Stimulated activated CD4-positive, alpha-beta T cell treated with anti-CD3 and anti-CD28 coated beads, TNF-alpha, amount 100 ng/mL, for 1 hour (primary cell): ENCODE measurements at places on chromosomes 2 and 18.

DNA sequence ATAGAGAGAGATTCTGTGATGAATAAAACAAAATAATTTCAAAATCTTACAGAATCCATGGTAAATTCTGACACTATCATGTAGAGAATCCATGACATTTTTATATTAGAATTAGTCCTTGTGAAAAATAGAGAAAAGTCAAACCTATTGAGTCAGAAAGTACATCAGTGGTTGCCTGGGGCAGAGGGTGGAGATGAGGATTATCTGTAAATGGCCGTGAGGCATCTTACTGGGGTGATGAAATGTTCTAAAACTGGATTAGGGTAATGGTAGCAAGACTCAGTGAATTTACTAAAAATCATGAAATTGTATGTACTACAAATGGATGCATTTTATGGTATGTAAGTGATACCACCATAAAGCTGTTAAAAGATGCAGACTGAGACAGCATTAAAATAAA is 323.1 kb downstream of the SLC8A1 start:
- no peak for DNase-seq

- DNase-seq: no peak
Measured at GRCh38 chr2:152581360-152581759, 135.9 kb downstream of the PRPF40A start.

DNA sequence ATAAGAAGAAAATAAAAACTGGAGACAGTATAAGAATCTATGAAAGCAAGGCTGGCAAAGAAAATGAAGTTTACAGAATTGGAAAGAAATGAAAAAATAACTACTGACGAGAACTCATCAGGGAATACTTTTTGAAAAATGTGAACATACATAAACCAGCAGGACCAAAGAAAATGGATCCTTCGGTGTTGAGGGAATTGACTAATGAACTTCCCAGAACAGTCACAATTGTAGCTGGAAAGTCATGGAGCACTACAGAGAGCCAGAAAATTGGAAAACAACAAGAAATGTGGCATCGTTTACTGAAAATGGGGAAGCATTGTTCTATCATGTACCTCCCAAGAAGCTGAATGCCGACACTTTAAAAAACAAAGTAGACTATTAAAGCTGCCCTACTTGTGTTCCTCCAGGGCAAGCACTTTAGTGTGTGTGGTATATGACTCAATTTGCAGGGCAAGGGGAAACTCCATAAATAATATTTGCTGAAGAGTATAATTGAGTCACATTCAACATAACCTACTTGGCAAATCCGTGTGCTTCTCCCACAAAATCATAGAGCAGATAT is 1221.6 kb upstream of the NRXN1 start:
- DNase-seq: no peak

DNA sequence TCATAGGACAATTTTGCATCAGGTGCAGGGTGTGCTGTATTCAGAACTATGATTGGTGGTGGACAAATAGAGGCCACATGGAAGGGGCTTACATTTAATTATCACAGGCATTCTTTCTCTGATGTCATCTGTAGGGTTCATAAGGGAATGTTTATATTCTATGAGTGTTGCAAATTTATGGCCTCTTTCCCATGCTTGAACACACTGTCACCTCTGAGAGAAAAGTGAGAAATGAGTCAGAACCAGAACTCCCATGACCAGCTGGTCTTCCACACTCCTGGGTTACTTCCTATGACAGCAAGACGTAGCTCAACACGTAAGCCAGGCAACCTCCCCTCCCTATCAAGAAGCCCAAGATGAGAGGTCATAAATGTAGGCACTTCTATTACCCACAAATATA is 310.8 kb downstream of the PIEZO2 start:
- DNase-seq: no peak

DNA sequence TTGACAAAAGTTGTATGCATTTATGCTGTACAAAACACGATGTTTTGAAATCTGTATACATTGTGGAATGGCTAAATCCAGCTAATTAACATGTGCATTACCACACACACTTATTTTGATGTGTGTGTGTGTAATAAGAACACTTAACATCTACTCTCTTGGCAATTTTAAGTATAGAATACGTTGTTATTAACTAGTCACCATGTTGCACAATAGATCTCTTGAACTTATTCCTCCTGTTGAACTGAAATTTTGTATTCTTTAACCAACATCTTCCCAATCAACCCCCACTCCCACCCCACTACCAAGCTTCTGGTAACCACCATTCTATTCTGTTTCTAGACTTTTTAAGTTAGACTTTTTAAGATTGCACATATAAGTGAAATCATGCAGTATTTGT is 16.3 kb upstream of the SP3 start:
- DNase-seq: no peak

- DNase-seq: no peak
Measured at GRCh38 chr2:46008091-46008870, 288.9 kb upstream of the EPAS1 start.

DNA sequence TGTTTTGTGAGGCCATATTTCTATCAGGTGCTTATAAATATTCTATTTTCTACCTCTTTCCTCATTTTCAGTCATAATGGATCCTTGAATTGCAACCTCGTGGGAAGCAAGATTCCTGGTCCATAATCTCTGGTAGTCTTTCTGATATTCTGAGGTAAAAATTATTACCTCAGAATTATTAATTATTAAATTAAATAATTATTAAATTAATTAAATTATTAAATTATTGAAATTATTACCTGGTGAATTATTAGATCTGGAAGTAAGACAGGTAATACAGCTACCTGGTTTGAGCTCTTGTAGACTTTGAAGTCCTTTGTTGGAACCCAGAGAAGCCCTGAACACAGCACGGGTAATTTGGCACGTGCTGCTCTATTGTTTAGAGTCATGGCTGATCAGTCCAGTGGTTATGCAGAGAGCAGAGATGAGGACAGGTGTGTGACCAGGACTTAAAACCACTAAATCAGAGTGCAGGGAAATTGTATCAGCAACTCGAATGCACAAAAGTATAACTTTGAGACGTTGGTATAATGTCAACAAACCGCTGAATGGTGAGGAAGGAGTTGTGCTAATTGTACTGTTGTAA is 46.8 kb upstream of the PTPRM start:
- no peak for DNase-seq

GRCh38 chr2:114661971-114662939 is 219.8 kb downstream of the DPP10 start:
- DNase-seq: no peak

DNA sequence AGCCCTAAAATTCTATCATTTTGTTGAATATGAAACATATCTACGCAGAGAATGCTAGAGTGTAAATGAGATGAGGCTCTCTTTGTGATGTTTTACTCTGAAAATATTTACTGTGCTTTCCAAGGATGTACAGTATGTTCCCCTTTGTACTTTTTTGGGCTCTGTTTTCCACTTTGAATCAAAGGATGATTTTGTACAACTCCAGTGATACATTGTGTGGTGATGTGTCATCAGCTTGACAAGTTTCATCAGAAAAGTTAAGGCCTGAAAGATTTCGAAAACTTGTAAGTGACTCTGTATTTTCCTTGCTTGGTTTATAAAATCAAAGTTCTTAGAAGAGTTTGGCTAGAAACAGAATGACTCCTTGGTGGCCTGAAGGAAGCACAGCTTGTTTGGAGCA is 206.3 kb downstream of the LTBP1 start:
- DNase-seq: no peak

DNA sequence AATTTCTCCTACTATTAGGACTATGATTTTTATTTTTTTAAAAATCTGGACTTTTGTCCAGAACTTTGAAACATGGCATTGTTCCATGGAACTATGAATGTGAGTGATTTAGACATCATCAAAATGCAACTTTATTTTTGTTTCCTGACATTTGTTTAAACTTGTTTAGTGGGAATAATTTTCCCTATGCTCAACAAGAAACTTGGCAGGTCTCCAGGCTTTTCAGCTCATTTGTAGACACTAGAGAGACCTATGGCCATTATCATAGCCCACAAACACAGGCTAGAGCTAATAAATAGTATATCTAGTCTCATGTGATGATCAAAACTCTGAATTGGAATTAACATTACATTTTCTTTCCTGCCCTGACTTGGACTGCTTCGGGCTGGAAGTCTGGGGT is 145.1 kb upstream of the CELF4 start:
- DNase-seq: no peak

GRCh38 chr2:88236666-88237065 is 66.5 kb downstream of the THNSL2 start:
- no peak for DNase-seq

- no peak for DNase-seq
Measured at GRCh38 chr2:101360232-101360631, 27.1 kb downstream of the CREG2 start.

DNA sequence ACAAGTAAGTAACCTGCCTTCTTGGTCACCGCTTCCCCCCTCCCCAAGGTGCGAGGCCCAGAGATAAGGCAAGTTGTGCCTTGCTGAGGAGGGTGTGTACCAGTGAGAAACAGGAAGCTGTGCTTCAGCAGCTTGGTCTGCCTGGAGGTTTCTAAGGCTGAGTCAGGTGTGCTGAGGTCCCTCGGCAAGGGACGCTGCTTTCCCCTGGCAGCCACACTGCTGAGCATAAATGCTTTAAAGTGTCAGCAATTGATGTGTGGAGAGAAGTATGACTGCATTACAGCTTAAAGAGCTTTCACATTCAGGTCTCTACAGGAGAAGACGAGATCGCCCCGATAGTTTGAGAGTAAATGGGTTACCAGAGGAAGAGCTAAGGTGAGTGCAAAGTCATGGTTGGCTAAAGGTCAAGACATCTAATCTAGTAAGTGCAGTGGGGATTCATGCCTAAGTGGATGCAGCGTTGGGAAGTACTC is 86.9 kb downstream of the LIMS1 start:
- peak; percentile 62 for DNase-seq

GRCh38 chr2:694906-695510 is 17.8 kb upstream of the TMEM18 start:
- DNase-seq: no peak

DNA sequence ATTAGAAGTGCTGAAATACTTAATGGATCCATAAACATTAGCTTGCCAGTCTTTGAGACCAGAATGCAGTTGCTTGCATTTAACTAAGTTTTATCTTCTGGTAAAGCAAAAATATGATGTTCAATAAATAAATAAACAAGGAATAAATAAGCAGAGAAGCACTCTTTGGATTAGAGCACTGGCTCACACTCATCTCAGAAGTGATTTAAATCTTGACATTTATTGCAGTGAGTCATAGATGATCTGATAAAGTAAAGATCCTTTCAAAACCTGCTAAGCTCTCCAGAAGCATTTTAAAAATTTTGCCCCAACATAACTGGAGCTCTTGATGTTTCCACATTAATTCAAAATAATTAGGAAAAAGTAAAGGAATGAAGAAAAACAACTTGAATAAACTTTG is 66.8 kb downstream of the KYNU start:
- no peak for DNase-seq

DNA sequence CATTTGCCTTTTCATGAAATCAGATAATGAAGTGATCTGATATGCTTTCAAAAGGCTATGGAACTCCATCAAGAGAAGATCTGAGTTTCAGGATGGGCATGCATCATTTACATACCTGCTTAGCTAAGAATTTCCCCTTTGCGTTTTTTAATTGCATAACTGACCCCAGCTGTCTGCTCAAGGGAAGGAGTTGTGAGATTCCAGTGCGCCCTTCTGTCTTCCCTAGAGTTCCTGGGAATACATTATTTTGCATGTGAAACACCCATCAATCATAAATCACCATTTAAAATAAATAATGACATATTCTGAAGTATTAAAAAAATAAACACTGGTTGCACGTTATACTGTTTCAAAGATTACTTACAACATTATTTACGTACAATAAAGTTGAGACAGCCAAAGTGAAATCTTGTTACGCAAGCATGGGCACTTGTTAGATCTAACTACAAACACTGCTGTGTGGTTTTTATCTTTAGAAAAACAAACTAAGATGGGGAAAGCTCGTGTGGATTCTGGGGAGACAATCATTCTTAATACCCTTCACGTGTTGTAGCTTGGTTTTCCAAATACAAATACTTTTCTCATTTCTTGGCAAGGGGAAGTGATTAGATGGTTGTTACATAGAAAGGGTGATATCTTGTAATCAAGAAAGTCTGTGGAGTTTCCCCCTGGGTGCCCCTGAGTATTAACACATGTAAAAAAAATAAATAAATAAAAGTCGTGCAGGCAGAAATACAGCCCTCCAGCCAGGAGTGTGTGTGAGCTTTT is 125.7 kb upstream of the LMAN1 start:
- DNase-seq: no peak

GRCh38 chr2:74249406-74250122 is 51.1 kb downstream of the MTHFD2 start:
- DNase-seq: no peak

GRCh38 chr2:239349453-239350135 is 51.2 kb downstream of the HDAC4 start:
- no peak for DNase-seq

GRCh38 chr2:175228179-175228578 is 46.7 kb upstream of the ATP5MC3 start:
- no peak for DNase-seq

DNA sequence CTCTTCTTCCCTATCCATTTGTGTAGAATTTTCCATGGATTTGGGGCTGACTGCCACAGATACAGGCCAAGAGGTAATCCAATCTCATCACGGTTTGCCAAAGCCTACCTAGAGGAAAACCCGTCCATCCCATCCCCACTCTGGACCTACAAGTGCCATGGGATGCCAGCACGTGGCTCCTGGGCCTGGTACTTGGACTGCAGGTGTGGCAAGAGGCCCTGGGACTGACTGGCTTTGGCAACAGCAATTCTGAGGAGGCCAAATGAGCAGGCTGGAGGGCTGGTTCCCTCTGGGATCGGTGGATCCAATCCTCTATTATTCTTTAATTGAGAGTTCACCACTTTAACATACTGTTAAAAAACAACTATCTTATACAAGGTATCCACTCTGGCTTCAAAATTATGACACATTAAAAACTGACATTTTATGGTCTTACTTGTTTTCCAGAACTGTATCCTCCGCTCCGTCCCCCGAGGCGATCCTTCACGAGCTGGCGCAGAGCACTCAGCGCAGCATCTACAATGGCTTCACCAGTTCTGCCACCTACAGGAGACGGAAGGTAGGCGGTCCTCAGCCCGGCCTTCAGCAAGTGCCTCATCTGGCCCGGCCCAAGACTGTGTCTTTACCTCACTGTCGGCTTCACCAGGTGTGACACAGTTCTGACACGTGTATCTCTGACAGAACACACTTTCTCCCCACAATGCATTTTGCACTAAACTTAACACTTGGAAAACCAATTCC is 19.8 kb downstream of the PDIA6 start:
- no peak for DNase-seq

GRCh38 chr2:141455211-141455826 is 675.5 kb downstream of the LRP1B start:
- no peak for DNase-seq

DNA sequence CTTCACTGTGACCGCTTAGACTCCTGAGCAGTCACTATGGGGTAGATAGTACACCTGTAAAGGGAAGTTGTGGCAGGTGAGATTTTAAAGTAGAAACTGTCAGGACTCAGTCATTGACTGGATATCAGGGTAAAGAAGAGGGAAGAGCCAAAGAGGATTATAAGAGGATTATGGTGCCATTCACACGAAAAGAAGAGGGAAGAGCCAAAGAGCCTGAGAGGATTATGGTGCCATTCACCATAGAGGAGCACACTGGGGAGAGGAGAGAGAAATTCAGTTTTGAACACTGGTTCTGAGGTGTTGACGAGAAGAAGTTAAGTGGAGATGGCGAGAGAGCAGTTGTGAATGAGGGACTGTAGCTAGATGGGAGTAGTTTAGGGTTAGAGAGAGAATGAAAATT is 16.9 kb upstream of the KCNJ13 start:
- DNase-seq: no peak
